Astrocyte (in vitro differentiated cells and primary cell): ENCODE measurements at places on chromosomes 2 and 18. TPM values are rescaled to one million over a fixed set of nuclear protein-coding genes. Genes with fewer than 3 reads are reported as not detected.

- DNase-seq: peak; percentile 17
These were observed 102.9 kb upstream of the SLC8A1 start for GRCh38 chr2:40554665-40555294.

DNA sequence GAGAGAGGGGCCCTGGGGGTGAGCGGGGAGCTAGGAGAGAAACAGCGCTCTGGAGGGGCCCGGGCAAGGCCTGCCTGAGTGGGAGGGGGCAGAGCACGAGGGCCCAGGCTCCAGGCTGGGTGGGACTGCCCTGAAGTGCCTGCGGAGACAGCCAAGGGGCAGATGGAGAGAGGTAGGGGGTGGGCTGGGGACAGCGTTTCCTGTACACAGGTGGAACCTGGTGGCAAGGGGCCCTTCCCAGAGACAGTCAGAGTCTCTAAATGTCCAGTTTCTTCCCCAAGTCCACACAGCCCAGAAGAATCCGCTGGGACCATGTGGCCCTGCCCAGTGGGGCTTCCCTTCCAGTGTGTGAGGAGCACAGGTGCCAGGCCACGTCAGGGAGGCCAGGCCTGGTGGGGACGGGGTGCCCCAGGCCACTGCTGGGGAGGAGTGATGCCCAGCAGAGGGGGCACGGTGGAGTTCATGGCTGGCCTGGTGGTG, 1.7 kb upstream of the GPR35 start:
- DNase-seq: no peak

Gene TEKT4
- total RNA-seq: not detected in 2 replicates

GRCh38 chr2:97951155-97951680, 44.5 kb downstream of the TMEM131 start:
- DNase-seq: peak; percentile 51

Gene GKN1
- total RNA-seq: not detected in 2 replicates

Gene CMPK2
- 32.5 and 38.6 TPM in 2 replicates for total RNA-seq

DNA sequence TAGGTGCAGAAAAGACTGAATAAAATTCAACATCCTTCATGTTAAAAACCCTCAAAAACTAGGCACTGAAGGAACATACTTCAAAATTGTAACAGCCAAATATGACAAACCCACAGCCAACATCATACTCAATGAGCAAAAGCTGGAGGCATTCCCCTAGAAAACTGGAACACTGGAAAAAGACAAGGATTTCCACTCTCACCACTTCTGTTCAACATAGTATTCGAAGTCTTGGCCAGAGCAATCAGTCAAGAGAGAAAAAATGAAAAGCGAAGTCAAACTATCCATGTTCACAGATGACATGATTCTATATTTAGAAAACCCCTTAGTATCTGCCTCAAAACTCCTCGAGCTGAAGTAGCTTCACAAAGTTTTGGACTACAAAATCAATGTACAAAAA, 282.3 kb downstream of the PID1 start:
- no peak for DNase-seq

Gene TTC21B
- total RNA-seq: 11.4 and 12.0 TPM in 2 replicates

GRCh38 chr2:117273009-117273671, 541.4 kb upstream of the DDX18 start:
- no peak for DNase-seq

Gene DOK6
- 2.9 and 3.1 TPM in 2 replicates for total RNA-seq

DNA sequence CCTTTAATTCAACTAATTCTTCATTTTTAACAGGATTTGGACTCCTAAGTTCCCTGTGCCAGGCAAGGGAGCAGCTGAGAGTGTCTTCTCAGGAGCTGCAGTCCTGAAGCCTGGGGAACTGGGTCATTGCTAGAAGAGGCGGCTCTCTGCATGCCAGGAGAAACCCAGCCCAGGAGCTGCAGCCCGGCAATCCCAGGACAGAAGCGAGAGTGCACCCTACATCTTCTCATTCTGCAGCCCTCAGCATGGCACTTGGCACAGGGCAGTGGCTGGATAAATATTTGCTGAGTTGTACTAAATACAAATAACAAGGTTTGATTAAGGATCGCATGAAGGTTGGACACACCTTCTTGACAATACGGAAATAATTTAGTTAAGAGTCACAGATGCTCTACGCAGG, 244.9 kb upstream of the PXDN start:
- DNase-seq: no peak

- no peak for DNase-seq
These were observed 380.7 kb downstream of the RBM43 start for GRCh38 chr2:150880986-150881385.

DNA sequence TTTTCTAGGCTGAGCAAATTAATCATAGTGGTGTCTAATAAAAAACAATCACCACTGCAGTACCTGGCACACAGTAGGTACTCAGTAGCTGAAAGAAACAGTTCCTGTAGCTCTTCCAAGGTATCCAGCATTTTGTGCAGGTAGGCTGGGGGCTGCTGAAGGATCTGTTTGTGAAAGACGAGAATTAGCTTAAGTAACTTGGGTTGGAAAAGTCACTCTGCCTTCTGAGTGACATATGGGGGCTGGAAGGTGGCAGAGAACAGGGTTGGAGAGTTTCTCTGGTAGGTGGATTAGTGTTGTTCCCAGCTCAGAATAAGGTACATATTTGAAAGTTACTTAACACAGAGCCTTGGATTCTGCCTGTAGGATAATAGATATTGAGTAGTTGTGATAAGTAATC, 72.8 kb downstream of the FMNL2 start:
- DNase-seq: no peak

Gene SULT1C2
- total RNA-seq: 0.23 TPM in 1 of 2 replicates, not detected in the other

DNA sequence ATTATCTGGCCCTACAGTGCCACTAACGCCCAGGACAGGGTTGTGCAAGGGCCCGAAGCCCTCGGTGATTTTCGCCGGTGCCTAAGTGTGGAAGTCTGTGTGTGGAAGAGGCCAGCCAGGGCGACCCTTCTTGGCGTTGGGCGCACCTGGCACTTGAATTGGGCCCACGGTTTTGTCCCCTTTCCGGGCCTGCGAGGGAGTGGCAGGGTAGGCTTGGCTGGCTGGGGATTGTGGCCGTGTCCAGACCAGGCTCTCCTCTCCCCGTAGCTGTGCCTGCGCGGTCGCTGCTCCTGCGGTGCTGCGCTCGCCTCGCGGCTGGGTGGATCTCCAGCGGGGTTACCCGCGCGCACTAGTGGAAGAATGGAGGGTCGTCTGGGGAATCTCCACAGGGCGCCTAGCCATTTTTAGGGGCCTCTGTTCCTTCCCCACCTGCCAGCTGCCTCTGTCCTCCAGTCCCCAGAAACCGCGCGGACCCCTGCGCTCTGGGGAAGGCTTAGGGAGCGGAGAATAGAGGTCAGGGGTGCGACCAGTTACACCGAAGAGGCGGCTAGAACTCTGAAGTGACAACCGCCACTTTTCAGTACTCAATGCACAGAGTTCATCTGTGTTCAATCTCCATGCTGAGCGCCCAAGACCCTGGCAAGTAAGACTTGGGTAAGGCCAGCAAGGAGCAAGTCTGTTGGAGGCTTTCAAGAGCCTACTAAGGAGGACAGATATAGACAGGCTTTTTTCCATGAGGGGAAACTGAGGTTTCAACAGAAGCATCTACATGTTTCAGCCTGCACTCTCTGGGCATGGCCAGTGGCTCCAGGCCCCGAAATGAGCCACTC, 16.0 kb downstream of the EVX2 start:
- no peak for DNase-seq

GRCh38 chr2:98608962-98609604, 694 bp downstream of the UNC50 start:
- DNase-seq: peak; percentile 55

Gene BMPR2
- 93.1 and 111 TPM in 2 replicates for total RNA-seq

DNA sequence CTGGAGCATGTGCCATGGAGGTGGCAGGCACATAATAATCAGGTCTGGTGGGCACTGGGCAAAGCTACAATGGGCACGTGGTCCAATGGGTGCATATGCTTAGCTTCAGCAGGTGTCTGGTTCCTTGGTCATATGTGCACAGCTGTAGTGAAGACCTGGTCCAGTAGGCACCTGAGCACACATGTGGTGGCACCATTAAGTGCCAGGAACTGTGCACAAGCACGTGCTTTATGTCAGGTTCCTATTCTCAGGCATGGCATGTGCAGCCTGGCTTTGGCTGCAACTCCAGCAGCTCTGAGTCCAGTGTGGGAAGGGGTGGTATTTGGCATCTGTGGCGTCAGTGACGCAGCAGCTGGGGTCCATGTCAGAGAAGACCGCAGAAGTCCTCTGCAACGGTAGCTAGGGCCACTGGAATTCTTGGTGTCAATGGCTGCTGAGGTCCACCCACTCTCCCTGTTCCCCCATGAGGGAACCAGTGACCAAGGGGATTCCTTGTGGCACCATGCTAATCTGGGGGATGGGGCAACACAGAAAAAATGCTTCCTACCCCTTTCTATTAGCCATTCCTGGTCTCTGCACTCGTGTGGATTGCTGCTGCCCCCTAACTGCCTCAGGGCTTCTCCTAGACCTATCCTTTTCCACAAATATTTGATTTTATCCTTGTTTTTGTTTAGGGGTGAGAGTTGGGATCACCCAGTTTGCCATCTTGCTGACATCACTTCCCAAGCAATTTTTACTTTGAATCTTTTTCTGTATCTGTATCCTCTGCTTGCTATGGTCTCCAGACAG, 262.9 kb upstream of the MAP2 start:
- no peak for DNase-seq

GRCh38 chr2:240412211-240412861, 23.1 kb upstream of the GPC1 start:
- no peak for DNase-seq

GRCh38 chr18:27894746-27895145, 282.2 kb downstream of the CDH2 start:
- no peak for DNase-seq

Gene KCNK3
- 1.9 and 2.3 TPM in 2 replicates for total RNA-seq
